Stimulated activated CD4-positive, alpha-beta T cell treated with anti-CD3 and anti-CD28 coated beads, TNF-alpha, amount 100 ng/mL, for 1 hour (primary cell): ENCODE measurements at places on chromosomes 11 and 22.

DNA sequence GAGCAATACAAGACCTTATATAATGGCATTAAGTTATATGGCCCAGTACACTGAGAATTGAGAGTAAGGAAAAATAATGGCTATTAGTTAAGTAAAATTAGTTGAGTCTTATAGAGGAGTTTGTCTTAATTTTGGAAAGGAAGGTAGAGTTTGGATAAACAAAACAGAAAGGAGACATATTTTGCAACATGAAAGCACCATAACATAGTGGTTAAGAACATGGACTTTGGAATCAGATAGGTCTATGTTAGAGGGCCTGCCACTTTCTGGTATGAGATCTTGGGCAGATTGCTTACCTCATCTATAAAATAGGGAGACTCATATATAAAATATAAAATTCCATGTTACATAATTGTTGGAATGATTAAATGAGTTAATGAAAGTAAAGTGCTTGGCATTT, 68.9 kb downstream of the CSTPP1 start:
- no peak for DNase-seq

DNA sequence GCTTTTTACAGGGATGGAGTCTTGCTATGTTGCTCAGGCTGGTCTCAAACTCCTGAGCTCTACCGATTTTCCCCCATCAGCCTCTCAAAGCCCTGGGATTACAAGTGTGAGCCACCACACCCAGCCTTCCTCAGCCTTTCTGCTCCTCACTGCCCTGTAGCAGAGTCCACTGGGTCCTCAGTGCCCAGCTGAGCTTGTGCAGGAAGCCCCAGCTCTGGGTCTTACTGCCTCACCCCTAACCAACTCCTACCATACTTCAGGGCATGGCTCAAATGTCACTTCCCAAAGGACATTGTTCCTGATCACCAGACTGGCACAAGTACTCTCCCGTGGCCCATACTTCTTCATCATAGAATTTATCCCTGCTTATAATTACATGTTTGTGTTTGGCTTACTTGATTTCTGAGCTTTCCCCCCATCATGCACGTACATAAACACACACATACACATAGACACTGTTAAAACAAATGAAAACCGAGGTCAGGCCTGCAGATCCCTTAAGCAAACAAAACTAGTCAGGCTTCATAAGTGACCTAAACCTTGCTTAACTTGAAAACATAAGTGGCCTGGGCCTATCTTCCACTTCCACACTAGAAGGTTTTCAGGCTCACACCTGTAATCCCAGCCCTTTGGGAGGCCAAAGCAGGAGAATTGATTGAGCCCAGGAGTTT, 14.0 kb upstream of the SLC43A3 start:
- no peak for DNase-seq

GRCh38 chr11:100872951-100873740, 186.1 kb downstream of the ARHGAP42 start:
- DNase-seq, result no peak

GRCh38 chr22:23219822-23220484, 39.6 kb downstream of the BCR start:
- peak; percentile 26 for DNase-seq

DNA sequence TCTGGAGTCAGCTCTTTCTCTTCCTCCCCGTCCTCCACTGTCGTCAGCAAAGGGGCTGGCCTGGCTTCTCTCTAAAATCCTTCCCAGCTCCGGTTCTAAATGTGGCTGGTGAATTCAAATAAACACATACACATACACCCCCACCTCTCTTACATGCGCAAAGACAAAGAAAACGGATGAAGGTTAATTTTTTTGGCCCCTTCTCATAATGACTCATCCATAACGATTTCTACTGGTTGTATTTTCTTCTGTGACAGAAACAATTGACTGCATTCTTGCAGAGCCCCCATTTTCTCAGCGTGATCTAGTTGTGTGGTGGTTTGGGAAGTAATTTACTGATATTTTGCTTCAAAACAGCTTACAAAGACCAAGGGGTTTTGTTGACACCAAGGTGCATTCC, 130.0 kb upstream of the NTM start:
- DNase-seq, result no peak

DNA sequence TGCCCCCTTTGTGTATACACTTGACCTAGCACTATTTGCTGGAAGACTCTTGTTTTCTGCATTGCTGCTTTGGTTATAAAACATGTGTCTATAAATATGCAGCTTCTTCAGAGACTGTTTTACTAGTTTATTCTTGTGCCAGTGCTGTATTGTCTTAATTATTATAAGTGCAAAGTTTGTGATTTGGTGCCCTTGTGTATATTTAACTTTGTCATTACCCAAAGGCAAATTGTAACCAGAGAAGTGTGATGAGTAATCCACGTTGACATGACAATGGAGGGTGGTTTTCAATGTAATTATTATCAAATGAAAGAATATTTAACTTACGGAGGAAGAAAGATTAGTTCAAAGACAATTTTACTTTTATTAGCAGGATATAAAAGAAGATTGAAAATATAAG, 75.0 kb upstream of the PRODH start:
- no peak for DNase-seq

DNA sequence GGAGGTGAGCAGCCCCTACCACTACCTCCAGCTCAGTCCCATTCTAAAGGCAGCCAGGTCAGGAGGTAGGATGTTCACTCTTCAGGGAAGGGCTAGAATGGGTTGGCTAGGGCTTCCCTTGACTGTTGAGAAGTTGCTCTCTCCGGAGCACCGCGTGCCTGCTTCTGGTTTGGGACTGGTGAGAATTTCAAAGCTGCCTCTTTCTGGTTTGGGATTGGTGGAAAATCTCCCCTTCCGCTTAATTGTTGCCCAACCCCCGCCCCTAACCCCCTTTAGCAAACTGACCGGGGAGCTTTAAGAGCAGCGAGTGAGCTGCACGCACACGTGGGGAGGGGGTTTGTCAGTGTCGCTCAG, 686 bp downstream of the USP2 start:
- DNase-seq, result no peak

DNA sequence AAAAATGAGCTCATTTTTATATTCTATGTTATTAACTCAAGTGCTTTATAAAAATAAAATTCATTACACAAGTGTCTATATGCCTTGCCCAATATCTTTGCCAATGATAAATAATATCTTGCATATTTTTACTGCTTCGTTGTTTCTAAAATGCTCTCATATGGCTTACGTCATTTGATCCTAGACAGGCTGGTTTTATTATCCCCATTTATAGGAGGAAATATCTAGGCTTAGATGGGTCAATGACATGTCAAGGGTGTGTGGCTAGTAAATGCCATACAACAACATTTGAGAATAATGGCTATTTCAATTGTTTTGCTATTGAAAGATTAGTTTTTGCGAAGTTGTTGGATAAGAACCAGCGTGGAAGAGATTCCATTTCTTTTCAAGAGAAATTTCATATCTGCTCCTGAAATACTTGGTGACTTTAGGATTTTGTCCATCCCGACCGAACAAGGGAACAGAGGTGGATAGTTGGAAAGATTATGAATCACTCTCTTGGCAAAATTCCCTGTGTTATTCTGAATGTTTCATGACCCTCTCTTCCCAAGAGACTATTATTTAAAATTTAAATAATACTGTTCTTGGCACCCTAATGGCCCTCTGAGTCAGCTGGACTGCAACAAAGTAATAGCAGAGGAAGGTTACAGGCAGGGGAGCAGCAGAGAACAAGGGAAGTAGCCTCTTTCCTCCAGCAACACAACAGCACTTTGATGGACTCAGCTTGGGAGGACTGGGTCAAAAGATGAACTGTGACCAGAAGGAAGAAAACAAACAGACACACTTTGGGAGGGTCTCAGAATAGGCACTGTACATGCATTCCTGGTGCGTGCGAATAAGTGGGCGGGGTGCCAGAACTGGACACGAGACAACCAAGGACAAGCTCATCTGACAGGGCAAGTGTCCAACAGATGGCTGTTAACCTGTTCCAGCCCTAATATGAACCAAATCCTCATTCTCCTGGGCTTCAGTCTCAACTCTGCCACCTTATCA, 94.5 kb downstream of the ME3 start:
- DNase-seq, result no peak

- no peak for DNase-seq
Observed at GRCh38 chr11:78202733-78203167, 14.0 kb downstream of the USP35 start.

- no peak for DNase-seq
Observed at GRCh38 chr11:35158701-35159510, 19.9 kb downstream of the CD44 start.

- no peak for DNase-seq
Observed at GRCh38 chr22:41775976-41776375, 24.5 kb upstream of the CCDC134 start.

DNA sequence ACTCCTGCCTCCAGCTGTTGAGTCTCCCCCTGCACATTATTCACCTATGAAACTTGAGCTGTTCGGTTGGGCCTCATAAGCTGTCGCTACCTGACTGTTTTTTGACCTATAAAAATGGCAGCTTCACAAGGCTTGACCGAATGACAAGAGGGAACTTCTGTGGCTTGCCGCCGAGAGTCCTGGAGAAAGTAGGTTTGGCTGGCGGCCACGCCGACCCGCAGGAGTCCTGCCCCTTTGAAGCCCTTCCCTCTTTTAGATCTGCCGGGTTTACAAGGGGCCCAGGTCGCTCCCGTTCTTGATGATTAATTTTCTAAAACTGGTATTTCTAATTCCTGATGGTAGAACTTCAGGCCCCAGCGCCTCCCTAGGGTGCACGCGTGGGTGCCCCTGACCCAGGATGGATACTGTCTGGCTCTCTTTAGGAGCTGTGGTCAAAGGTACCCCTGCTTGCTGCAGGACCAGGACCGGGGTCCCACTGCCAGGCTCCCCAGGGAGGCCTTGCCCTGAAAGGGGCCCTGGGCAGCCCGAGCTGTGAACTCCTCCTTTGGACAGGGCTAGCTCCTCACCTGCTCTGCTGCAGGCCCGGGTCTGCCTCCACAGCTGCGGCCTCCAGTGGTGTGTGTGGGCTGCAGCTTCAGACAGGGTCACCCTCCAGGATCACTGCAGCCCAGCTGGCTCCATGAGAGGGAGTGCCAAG, 171.8 kb downstream of the CTTN start:
- no peak for DNase-seq

DNA sequence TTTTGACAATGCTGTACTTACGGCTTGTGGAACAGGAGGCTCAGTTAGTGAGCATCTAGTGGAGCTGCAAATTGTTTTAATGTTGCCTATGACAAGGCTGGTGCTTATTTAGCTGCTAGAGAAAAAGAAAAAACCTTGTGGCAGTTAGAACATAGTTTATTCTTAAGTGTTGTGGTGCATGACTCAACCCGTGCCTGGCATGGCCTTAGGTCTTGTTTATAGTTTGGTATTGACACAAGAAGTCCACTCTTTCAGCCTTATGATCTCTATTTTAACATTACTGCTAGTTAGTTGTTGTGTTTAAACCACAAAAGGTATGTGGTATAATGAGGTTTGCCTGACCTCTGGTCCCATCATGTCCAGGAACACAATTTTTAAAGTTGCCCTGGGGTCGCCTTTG, 744.6 kb downstream of the FAM181B start:
- DNase-seq, result no peak

DNA sequence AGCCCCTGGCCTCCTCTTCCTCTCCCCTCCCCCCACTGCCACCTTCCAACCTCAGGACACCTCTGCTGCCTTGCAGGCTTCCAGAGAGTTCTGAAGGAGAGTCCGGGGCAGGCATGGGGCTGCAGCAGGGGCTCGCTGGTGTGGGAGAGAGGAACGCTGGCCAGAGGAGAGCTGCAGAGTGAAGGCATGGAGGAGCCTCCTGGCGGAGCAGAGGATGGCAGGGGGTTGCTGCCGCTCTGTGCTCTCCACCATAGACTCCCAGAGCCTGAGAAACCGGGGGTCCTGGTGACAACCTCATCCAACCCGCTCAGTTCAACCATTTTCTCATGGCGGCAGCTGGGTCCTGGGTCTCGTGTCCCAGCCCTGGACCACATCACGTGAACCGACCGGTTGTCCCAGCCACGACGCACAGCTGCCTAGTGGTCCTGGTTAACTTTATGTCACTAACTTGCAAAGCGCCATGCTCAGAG, 17.5 kb downstream of the MRGPRG start:
- DNase-seq, result no peak

GRCh38 chr11:720642-721246, 14.7 kb downstream of the EPS8L2 start:
- peak; percentile 22 for DNase-seq

- DNase-seq, result no peak
Observed at GRCh38 chr11:34425867-34426266, 12.9 kb upstream of the CAT start.

- no peak for DNase-seq
Observed at GRCh38 chr11:13963169-13963948, 836 bp downstream of the SPON1 start.

- DNase-seq, result no peak
Observed at GRCh38 chr11:22199243-22199642, 6.4 kb downstream of the ANO5 start.

DNA sequence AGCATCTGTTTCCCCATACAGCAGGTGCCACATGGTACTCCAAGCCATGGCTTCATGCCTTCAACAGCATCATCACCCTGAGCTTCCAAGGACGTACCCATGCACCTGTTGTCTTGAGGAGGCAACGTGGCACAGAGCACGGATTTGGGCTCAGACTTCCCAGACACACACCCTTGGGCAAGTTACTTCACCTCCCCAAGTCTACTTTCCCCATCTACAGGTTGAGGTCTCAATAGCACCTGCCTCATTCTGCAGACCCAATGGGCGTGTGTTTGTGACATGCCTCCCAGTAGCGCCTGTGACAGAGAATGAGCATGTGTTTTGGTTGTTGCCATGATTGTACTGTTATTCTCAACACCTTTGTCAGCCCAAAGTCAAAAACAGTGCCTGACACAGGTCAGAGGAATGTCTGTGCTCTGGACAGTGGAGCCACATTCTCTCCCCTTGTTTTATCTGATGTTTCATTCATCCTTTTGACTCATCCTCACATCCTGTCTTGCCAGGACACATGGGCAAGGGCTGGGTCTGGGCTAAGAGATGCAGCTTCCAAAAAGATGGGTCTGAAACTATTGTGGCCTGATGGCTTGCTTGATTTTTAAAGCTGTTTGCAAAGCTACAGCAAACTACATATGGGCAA, 53.4 kb upstream of the CCND1 start:
- DNase-seq, result no peak

- no peak for DNase-seq
Observed at GRCh38 chr11:10838881-10839280, 19.0 kb downstream of the ZBED5 start.
